Kidney epithelial cell (primary cell): ENCODE measurements at places on chromosomes 1 and 21.

DNA sequence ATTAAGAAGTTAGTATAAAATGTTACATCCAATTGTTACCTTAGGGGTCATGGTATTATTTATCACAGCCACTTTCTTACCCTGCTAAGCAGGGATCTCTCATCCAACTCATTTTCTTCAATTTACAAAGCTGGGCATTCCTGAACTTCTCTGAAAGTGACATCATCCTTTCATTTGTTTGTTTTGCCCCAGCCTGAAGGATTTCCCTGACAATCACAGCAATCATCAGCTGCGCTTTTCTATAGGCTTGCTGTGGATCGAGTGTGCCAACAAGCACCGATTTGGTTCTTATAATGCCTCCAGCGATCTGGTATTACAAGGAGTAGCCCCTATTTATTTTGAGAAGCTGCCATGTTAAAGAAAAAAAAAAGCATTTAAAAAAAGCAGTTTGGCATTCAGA, 240.2 kb downstream of the USH2A start:
- DNase-seq, result peak; percentile 60

- no peak for DNase-seq
Measured at GRCh38 chr1:233240829-233241682, 54.5 kb downstream of the PCNX2 start.

DNA sequence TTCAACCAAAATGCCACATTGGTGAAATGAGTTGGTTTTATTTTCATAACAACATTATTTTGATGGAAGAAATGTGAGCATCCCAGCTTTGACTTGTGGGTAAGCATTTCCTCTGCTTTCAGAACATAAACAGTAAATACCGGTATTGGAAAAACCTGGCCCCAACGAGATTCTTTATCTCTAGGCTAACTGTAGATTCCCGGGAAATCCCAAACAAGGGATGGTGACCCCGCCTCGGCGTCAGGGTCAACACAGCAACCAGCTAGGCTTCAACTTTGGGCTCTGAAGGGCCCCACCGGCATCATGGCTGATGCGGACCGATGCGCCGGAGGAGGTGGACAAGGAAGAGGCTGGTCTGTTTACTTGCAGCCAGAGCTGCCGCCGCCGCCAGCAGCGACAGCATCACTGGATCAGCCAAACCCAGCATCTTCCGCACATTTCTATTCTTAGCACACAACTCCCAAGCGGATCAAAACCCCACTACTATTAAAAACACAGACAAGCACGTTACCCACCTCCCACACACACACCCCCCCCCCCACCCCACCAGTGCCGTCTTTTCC, 1.1 kb downstream of the AKT3 start:
- no peak for DNase-seq

DNA sequence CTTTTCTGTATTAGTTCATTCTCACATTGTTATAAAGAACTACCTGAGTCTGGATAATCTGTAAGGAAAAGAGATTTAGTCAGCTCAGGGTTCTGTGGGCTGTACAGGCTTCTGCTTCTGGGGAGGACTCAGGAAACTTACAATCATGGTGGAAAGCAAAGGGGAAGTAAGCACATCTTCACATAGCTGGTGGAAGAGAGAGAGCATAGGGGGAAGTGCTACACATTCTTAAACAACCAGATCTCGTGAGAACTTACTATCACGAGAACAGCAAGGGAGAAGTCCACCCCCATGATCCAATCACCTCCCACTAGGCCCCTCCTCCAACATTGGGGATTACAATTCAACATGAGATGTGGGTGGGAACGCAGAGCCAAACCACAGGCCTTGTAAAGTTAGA, 37.9 kb upstream of the AHCTF1 start:
- DNase-seq, result no peak

- DNase-seq, result no peak
Measured at GRCh38 chr1:180252638-180253536, 22.8 kb downstream of the LHX4 start.

- DNase-seq, result no peak
Measured at GRCh38 chr1:155176544-155177071, 3.0 kb downstream of the TRIM46 start.

DNA sequence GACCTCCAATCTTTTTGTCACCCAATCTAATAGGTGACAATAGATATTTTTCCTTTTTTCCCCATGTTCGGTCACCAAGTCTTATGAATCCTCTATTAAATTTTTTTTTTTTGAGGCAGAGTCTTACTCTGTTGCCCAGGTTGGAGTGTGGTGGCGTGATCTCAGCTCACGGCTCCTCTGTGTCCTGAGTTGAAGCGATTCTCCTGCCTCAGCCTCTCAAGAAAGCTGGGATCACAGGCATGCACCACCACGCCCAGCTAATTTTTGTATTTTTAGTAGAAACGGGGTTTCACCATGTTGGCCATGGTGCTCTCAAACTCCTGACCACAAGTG, 42.5 kb upstream of the MTF1 start:
- no peak for DNase-seq

DNA sequence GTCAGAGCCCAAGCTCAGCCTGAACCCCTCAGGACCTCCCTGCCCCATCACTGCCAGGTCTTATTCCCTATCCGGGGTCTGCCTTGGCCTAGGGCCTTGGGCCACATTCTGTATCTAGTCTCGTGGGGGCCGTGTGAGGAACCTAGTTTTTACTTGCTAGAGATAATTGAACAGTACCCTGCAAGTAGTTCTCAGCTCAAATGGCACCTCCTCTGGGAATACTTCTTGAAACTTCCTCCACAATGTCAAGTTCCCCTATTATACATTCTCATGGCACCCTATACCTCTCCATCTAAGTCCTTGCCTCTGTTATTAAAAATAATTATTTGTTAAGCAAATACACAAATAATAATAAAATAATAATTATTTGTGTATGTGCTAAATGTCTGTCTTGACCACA, 32.9 kb upstream of the CSF1 start:
- DNase-seq, result no peak

DNA sequence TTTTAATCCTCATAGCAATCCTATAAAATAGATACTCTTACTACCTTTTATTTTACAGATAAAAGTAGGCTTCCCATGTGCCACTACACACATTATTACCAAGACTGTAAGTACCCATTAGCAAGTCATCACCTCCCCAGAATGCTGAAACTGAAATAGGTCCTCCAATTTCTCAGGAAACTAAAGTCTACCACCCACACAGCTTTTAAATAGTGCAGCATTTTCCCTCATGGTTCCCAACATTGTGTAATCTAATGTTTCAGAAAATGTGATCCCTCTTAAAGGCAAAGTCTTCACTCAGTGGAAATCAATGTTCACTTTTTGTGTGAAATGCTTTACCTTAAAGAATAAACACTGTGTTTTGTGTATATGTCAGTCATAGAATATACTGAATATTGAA, 356.5 kb downstream of the GPATCH2 start:
- DNase-seq, result no peak

DNA sequence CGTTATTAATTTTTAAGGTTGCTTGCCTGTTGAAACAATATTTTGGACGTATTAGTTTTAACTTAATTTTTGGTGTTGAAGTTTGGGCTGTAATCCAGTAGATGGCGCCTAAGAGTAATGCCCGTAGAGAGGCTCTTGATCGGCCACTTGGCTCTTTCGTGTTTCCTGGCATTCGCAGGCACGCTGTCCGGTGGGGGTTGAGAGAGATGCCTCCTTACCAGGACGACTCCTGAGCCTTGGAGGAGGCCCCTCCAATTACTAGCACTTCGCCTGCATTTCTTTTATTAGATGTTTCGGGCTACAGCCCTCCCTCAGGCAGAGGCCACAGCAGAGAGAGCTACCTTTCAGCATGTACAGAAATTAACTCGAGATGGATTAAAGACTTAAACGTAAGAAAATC, 12.0 kb downstream of the OR2M4 start:
- no peak for DNase-seq

DNA sequence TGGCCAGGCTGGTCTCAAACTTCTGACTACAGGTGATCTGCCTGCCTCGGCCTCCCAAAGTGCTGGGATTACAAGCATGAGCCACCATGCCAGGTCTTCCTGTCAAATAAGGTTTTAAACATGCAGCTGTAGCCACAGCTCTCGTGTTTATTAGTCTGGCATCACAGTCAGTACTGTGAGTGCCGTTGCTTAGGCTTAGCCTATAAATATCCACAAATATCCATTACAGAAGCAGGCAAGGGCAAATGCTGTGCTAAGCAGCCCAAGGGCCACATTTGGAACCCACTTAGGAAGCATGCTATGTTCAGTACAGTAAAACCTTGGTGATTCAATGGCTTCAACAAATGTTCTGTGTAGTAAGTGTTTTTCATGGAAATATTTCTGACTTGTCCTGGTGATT, 75.9 kb downstream of the KIF1B start:
- no peak for DNase-seq

- no peak for DNase-seq
Measured at GRCh38 chr1:246730839-246731238, 6.6 kb downstream of the SCCPDH start.

- peak; percentile 45 for DNase-seq
Measured at GRCh38 chr1:94821636-94822305, 1.6 kb downstream of the SLC44A3 start.

DNA sequence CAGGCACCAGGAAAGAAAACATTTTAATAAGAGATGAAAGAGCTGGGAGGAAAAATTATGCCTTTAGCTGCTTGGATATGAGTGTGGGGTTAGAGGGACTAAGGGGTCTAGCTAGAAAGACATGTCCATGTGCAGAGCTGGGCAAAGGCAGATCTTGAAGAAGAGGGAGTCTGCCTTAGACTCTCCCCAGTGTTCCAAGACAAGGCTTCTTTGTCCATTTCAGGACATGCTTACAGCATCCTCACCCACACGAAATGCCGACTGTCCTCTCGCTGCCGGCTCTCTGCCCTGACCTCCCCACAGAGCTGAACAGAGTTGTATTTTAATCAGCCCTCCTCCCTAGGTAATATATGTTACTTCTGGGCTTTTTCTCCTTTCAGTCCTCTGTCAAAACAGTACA, 100.7 kb upstream of the ATP1B1 start:
- DNase-seq, result no peak
